ENCODE measurements at places on chromosomes 3 and 15.

- no peak for DNase-seq
Observed at GRCh38 chr3:127172211-127172610, 20.7 kb upstream of the PRR23E start.

DNA sequence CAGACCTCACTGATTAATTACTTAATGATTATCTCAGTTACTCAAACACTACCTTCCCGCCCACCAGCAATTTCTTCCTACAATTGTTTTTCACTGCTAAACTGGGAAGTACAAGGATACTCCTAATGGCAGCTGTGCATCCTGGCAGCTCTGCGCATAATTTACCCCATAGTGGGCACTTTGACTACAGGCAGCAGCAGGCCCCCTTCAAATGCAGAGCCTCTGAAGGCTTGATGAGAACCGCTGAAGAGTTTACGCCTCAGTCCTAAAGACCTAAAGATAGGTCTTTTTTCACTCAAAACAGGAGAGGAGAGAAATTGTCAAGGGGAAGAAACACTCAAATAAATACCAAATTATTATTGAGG is 10.7 kb downstream of the CCDC32 start:
- no peak for DNase-seq

GRCh38 chr3:126440709-126440995 is 35.0 kb downstream of the ZXDC start:
- no peak for DNase-seq

GRCh38 chr15:47331829-47332393 is 385.4 kb upstream of the SEMA6D start:
- peak; percentile 54 for DNase-seq

- no peak for DNase-seq
Observed at GRCh38 chr3:71421475-71421819, 162.1 kb downstream of the FOXP1 start.

GRCh38 chr15:57196865-57197264 is 179.4 kb upstream of the CGNL1 start:
- no peak for DNase-seq
